ENCODE measurements at places on chromosomes 3 and 15.

- DNase-seq = no peak
These were observed 102.0 kb downstream of the STAC start for GRCh38 chr3:36482256-36482655.

DNA sequence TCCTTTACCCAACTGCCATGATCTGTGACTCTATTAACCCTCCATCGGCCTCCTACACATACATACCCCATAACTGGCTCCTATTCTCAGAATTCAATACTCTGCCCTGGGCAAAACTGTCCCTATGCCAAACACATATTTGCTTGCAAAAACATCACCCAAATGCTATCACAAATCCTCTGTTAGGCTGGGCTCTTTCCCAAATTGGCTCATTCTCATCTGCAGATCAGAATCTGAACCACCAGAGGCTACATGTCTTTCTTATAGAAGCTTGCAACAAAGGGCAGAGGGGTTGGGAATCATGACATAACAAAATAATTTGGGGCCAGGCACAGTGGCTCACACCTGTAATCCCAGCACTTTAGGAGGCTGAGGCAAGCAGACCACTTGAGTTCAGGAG, 45.4 kb upstream of the GOLM2 start:
- DNase-seq = no peak

DNA sequence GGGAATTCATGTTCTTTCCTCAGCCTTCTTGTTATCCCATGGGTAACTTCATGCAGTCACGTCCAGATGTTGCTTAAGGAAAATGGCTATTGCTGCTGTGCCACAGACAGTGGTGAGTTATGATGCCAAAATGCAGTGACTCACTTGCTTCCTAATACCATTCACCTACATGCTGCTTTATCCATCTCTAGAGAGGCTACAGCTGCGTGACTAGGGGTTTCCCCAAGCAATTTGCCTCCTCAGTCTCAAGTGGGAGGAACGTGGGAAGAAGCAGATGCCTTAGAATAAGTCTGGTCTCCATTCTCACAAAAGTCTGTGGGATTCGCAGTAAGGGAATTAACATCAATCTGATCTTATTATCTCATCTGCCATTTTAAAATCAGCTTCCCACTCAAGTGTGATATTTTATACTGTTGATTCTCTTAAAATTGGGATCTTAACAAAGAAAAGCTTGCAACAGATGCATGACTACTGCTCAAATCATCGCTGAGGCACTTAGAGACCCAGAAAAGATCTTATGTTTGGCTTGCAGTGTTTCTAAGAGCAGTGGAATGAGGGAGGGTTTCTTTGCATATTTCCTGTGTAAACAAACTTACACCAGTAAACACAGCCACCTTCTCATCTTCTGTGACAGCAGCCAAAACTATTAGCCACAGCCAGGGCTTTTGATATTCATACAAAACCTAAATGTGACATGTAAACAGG, 62.0 kb upstream of the ACP3 start:
- DNase-seq = no peak

GRCh38 chr15:52324109-52324508, 28.5 kb upstream of the MYO5C start:
- no peak for DNase-seq

DNA sequence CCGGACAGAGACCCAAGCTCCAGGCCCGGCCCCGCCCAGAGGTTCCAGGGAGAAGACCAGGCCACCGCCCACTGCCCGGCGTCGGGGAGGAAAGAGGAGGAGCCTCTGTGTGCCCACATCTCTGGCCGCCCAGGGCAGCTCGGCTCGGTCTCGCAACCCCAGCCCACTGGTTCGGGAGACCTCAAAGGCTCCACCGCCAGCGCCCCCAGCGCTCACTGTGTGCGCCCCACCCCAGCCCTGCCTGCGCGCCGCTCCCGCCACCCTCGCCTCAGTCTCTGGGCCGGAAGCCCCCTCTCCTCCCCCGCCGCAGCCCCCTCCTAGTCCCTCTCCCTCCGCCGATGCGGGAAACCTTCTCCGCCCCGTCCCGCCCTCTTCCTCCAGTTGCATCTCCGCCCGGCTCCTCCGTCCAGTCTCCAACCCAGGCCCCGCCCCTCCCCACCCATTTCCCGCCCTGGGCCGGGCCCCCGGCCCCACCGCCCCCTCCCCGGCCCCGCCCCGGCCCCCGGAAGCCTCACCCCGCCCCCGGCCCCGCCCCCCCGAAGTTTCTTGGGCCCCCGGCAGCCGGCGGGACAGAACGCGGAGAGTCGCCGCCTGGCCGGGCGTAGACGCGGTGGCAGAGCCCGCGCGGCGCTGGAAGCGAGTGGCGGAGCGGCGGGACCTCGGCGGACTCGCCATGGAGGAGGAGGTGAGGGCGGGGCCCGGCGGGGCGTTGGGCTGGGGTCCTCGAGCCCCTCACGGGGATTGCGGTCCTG, at the start of gene PLEKHO2:
TSS of gene PLEKHO2 (plus strand) at position 572 of the 752 bp plus-strand sequence. CDS start at position 674, 102 bp downstream.
- peak; percentile 98 for DNase-seq

GRCh38 chr3:69214241-69214640, 91.8 kb upstream of the LMOD3 start:
- no peak for DNase-seq

- DNase-seq = no peak
These were observed 356.3 kb downstream of the FOXP1 start for GRCh38 chr3:71227270-71227661.

DNA sequence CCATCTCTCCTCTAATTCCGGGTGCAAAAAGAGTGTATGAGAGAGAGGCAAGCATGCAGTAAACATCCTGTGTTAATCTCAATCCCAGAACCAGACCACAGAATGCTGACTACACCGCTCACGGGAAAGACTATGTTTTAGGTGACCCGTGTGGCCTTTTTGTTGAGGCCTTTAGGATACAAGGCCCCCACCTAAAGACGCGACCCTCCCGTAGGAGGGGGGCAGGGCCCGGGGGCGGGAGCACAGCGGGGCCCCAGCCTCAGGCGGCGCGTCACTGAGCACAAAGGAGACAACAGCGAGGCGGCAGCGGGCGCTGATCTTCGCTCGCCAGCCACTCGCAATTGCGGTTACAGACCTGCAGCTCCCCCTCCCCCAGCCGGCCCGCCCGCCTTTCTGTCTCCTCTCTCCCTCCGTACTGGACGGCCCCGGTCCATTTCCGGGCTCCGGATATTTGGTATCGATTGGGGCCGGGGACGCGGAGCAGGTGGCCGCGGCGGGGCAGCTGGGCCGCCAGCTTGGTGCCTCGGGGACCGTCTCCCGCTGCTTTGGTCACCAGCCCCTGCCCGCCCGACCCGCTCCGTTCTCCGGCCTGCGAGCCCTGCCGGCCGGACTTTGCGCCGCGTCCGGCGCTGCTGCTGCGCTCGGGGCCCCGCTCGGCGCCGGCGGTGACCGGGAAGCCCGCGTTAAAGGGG, at the start of gene CCDC50:
TSS of gene CCDC50 (plus strand) at position 433 of the 692 bp plus-strand sequence. CDS start 281 bp downstream, outside the sequence.
- peak; percentile 90 for DNase-seq

- DNase-seq = peak; percentile 57
These were observed 51.3 kb downstream of the MBNL1 start for GRCh38 chr3:152319831-152320617.

DNA sequence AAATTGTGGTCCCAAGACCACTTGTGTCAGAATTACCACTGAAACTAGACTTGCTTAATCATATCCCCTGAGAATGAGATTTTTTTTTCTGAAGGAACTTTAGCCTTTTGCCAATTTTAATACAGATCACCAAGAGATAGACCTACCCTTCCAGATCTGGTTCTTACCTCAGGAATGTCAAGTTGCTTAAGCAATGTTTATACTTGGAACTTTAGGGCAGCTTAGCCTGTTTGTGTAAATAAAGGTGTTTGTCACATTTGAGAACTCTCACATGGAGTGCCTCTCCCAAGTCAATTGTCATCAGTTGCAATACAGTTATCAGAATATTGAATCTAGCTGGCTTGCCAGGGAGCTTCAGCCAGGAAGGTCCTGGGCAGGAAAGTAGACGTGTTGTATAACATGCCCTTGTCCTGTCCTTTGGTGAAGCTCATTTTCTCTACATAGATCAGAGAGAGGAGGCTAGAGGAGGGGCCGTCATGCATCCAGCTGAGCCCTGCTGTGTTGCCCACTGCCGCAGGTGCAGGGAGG, 3.9 kb downstream of the GPD1L start:
- no peak for DNase-seq

GRCh38 chr15:75928680-75929608, 25.3 kb downstream of the FBXO22 start:
- peak; percentile 73 for DNase-seq

- peak; percentile 97 for DNase-seq
These were observed at the start of gene SLC25A20 for GRCh38 chr3:48898383-48899234. TSS of gene SLC25A20 (minus strand) at chr3:48898882. CDS start at chr3:48898794, 88 bp downstream.

DNA sequence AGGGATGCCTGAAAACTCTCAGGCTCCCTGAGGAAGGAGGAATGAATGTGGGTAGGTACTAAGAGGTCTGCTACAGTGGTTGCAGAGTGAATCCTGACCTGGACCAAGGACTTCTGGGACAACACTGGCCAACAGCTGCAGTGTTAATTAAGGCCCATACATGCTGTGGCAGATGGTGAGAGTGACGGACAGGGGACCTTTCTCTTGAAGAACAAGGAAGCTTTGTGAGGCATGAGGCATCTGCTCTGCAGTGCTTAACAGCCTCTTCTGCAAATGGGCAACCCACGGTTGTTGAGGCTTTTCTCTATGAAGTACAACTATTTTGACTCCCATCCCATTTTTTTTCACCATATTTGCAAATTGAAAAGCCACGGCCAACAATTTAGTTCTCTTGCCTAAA, 26.6 kb upstream of the ACAN start:
- no peak for DNase-seq

GRCh38 chr3:36525115-36525801, 145.0 kb downstream of the STAC start:
- DNase-seq = no peak
